T-helper 17 cell (primary cell): ENCODE measurements at places on chromosomes 11 and 22.

DNA sequence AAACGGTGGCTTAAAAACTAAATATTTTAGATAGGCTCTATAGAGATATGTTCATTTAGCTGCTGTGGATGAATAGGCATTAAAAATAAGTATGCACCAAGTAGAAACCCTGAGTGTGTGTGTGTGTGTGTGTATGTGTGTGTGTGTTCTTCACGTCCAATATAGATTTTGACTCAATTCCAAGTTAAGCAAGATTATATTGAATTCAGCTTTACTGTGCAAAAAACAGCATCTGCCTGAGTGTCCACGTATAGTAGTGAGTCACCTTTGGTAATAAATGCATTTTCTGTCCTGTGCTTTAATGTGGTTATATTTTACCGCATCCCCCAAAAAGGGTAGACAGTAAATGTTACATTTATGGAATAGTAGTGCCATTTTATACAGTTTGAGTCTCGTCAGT lies 71.2 kb downstream of the PDHX start:
- DNase-seq = no peak

- no peak for DNase-seq
Observed at GRCh38 chr11:64324692-64325469, 7.0 kb downstream of the PRDX5 start.

DNA sequence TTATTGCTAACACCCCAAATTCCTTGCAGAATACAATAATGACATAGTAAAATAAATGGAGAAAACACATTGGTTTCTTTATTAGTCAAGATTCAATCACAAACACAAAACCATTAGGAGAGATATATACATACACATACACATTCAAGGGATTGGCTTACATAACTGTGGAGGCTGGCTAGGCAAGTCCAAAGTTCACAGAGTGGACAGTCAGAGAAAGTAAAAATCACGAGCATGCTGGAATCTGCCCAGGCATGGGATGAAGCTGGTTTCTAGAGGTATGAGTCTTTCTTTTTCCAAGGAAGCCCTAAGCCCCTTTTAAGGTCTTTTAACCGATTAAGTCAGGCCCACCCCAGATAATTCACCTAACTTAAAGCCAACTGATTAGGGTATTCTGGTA lies 13.6 kb upstream of the OR56B1 start:
- no peak for DNase-seq

DNA sequence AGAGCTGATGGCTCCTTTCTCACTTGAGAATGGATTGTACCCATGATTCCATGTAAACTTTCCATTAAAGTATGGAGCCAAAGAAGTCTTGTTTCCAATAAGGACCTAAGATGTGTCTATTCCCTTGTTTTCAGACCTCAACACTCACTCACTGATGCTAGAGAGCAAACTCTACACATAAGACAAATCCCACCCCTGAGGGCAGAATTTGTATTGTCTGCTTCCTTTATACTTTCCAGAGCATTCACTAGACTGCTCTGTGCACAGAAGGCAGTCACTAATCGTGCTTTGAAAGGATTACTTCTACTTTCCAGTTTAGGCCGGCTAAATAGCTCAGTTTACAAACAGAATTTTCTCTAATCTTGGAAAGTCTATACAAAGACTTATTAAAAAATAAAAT lies 6.4 kb downstream of the ANKRD49 start:
- DNase-seq = no peak

DNA sequence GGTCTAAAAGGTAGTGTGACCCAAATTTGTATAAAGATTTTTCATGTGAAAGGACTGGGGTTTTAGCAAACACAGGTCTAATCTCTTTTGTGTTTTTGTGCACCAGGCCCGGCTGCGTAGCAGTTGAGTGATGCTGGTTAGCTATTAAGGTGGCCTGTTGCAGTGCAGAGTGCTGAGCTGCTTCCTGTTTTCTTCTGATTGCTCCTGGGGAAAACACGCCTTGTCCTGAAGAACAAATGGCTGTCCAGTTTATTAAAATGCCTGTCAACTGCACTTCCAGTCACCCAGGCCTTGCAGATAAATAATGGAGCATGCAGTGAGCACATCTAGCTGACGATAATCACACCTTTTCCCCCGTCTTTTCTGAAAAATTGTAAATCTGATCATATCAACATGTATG lies 1.8 kb downstream of the SRSF8 start:
- DNase-seq = peak; percentile 50

DNA sequence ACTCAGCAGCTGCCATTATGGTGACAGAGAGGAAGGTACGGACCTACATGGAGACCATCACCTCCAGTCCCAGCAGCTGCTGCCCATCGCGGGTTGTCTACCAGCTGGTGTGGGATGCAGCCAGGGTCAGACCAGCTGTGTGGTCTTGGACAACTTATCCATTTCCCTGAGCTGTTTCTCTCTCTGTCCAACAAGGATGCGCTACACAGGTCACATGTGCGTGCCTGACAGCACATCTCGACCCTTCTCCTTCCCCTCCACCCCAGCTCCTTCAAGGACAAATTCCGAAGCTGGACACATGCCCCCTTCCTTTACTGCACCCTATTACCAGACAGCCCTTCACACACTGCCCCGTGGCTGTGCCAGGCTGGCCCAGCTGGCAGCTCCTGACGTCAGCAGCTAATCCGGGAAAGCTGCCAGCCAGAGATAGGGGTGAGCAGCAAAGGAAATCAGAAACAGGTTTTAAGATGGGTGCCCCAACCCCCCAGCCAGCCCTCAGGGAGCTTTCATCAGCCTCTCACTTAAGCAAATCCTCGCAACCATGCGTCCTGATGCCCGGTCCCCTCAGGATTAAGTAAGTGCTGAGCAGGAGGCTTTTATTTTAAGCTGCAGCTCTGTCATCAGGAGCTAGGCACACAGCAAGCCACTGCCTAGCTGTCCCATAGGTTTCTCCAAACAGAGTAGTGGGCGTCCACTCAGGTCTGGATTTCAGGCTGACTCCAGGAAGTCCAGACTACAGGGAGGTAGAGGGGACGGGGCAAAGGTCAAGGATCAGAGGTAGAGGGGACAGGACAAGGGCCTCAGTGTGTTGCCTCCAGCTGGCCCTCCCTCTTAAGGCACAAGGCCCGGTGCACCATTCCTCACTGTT lies 20.3 kb downstream of the TEF start:
- no peak for DNase-seq

- no peak for DNase-seq
Observed at GRCh38 chr11:36265793-36266628, 23.2 kb downstream of the COMMD9 start.

DNA sequence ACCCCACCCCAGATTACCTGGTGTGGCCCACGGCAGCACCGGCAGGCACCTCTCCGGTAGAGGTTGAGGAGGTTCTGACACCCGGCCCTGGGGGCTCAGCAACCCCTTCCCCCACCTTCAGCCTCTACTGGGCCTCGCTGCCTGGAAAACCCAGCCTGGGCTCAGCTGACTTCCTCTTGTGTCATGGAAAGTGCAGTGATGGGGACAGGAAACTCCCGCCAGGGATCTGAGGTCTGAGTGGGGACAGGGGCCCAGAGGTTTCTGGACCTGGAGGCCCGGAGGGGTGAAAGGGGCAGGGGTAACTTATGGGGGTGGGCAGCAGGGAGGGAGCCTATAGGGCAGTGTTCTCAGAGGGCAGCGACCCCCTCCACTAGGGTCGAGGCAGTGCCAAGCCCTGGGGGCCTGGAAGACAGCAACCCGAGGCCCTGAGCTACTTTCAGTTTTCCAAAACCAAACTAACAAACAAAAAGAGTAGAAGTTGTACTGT lies 10.0 kb upstream of the CD5 start:
- no peak for DNase-seq

- DNase-seq = no peak
Observed at GRCh38 chr22:45880716-45881523, 96.0 kb downstream of the WNT7B start.

- DNase-seq = no peak
Observed at GRCh38 chr11:33531743-33532181, 168.9 kb downstream of the C11orf91 start.

GRCh38 chr11:122711362-122711761 lies 55.8 kb downstream of the UBASH3B start:
- DNase-seq = no peak

DNA sequence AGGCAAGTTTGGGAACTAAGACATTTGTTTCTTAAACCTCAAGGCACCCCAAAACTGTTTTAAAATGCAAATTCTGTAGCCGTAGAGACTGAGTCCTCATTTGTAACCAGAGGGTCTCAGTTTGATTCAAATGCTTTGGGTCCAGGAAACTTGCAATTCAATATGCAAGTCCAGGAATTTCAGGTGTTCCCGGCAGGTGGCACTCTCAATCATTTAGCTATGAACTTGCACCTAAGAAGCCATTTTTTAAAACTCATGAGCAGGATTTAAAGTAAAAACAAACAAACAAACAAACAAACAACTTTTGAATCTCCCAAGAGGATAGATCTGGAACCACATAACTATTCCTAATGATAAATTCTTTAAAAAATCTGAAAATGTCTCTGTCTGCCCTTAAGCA lies 8.7 kb upstream of the ABTB2 start:
- DNase-seq = no peak

DNA sequence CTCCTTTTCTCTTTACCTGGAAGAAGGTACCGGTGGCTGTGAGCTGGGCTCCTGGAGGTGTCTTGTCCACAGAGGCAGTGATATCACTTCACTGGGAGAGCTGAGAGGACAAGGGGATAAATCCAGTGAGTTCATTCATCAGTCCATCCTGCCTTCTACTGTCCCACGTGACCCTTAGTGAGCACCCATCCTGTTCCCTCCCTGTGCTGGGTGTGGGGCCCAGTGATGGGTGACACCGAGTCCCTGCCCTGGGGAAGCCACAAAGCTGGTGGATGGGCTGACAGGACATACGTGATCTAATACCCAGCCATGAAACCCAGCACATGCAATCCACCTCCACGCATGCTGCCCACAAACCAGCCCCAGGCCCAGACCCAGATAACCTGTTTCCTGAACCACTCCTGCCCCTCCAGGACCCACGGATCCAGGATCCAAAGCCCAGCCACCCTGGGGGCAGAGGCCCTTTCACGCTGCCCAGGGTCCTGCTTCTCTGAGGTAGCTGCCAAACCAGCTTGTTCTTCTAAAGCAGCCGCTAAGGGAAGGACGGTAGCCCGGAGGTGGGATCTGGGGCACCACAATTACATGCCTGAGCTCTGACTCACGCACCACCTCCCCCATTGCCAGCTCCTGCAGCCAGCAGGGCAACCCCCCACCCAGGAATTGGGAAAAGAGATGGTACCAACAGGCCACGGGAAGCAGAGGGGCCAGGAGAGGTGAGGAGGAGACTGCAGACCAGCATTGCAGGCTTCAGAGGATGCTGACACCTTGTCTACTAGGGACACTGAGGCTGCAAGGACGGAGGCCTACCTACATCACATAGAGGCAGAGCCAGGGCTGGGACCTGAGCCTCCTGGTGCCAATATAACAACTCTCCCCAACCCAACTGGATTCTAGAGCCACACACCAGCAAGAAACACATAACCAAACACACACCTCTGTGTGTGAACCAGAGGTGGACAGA lies 35.2 kb downstream of the GDPD5 start:
- DNase-seq = no peak

- no peak for DNase-seq
Observed at GRCh38 chr11:69844396-69844795, 25.2 kb upstream of the FGF3 start.

- DNase-seq = no peak
Observed at GRCh38 chr11:93831343-93832127, 18.9 kb downstream of the VSTM5 start.

DNA sequence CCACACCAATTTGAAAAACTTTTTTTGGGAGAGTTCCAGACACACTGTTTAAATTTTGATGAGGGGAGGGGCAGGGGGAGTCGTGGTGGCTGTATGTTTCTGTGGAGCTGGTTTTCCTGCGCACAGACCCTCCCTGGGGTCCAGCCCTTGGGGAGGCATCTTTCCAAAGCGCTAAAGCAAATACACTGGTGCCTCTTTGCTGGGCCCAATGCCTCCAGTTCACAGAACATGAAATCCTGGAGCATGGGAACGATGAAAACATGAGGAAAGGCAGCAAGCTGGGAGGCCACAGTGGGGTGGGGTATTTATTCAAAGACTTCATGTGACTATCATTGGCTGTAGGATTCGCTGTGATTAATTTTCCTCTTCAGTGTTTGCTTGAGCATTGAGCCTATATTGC lies 135.3 kb downstream of the CCDC34 start:
- DNase-seq = no peak

DNA sequence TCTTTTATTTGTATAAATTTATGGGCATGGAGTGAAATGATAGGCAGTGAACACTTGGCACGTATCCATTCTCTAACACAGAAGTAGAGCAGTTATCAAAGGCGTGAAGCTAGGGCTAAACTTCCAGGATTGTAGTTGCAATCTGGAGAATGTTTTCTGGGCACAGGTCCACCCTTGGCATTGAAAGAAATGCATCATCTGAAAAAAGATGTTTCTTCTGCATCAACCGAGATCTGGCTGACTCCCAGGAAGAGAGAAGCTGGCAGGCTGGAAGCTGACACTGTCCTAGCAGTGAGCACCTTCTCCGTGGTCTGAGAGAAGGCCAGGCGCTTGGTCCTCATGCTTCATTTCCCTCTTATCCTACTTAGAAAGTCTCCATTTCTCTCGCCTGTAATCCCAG lies 600.0 kb downstream of the BRD1 start:
- no peak for DNase-seq

DNA sequence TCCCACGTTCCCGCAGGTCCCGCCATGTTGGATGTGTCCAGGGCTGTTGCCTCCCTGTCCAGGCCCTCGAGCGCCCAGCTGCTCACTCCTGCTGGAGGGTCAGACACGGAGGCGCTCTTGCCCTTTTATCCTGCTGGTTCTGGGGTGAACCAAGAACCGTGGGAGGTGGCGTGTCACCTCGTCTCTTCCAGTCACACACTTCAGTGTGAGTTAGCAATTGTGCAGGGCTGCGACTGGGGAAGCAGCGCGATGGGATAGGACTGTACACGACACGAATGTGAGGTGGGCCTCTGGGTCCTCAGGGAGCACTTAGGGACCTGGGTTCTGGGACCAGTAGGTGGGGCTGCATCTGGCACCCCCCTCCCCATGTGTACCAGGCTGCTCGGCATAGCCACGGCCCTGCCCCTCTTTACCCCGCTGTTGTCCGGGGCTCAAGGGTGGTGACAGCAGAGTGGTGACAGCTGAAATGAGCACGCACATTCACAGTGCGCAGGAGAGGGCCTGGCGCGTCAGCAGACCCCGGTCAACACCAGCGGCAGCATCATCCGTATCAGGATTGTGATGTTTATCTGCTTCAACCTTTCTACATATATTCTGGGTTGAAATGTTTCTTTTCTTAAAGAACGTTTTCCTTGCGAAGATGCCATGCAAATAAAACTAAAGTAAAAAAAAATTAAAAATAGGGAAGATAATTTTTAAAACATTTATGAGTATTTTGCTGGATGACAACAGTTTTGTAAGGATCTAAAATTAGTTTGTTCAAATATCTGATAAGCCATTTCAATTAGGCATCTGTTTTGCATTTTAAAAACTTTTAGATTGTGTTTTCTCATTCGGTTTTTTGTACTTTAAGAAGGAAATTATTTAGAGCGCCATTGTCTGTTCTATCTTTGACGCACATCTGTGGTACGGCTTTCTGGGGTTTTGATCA lies 210.7 kb downstream of the TBC1D22A start:
- no peak for DNase-seq
